ENCODE measurements at places on chromosomes 7 and 10.

DNA sequence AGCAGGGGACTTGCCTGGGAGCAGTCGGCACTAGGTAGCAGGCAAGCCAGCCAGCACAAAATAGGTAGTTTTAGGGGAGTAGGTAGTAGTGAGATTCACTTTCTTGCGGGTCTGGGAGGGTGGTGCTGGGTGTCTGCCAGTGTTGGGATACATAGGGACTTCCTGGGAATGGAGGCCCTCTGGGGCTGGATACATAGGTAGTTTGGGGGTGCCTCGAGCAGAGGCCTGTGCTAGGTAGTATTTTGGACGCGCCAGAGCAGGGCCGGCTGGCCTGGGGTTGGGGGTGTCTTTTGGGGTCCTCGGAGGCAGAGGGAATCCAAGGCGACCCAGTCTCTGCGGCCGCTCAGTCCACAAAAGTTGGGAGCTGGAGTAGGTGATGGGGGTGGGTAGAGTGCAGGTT is 2.0 kb upstream of the HOXA3 start:
- peak; percentile 5 for DNase-seq

DNA sequence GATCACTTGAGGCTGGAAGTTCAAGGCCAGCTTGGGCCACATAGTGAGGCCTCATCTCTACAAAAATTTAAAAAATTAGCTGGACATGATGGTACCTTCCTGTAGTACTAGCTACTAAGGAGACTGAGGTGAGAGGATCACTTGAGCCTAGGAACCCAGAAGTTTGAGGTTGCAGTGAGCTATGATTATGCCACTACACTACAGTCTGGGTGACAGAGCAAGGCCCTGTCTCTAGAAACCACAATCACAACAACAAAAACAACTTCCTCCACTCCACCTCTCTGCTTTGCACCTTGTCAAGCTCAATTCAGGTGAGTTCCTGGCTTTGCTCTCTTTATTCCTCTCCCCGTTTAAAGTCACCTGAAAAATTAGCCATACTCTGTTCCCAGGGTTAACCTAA is 8.3 kb upstream of the CAPZA2 start:
- DNase-seq, result no peak

- DNase-seq, result no peak
Observed at GRCh38 chr7:155794196-155794595, 18.1 kb downstream of the SHH start.

DNA sequence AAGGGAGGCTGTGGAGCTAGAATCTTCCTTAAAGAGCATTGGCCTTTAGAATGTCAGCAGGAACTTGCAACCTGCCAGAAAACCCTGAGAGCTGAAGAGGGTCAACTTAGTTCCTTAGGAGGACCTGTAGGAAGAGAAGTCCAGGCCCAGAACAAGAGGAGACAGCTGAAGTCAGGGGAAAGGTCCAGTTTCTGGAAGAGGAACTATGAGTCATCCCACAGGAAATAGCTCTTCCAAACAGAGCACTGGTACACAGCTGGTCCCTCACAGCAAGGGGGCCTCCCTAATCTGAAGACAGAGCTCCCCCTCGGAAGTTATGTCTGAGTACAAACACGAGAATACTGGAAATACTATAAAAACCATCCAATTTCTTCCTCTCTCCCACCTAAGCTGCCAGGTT is 98.9 kb downstream of the HERPUD2 start:
- peak; percentile 5 for DNase-seq

- DNase-seq, result no peak
Observed at GRCh38 chr10:54501929-54502328, 299.1 kb downstream of the PCDH15 start.

DNA sequence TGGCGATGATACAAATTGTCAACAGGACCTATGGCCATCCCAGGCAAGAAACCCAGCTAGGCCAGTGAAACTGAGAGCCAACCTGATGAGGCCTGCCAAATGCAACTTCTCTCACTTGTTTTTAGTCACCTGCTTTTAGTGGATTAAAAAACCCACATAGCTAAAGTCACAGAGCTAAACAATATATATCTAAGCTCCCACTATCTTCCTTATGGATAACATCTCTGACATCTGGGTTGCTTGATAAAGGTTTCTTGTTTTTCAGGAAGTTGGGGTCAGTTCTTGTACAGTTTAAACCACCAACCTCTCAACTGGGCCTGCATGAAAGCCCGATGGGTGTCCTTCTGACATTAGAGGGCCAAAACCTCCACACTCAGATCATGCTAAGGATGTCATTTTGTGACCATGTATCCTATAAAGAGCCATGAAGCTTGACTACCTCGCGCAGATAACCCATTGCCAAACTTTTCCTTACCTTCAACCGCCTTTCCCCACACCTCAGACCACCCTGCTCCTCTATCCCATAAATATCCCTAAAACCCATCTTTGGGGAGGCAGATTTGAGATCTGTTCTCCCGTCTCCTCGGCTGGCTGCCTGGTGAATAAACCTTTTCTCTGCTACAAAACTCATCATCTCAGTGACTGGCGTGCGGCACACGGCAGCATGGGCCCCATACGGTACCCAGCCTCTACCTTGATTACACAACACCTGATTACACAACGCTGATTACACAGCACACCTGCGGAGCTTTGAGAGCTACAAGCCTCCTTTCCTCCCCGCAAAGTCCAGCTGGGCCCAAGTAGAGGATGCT is 797 bp upstream of the STMP1 start:
- no peak for DNase-seq

GRCh38 chr10:7320072-7320471 is 90.8 kb downstream of the SFMBT2 start:
- no peak for DNase-seq

Measured in ELF-1 (cell line).